Astrocyte of the spinal cord (primary cell): ENCODE measurements at places on chromosomes 11 and 22.
A peak's percentile ranks its signal among the peaks of the same experiment; 100 is the strongest.

- DNase-seq, result no peak
Observed at GRCh38 chr11:21774212-21774611, 418.7 kb upstream of the ANO5 start.

- no peak for DNase-seq
Observed at GRCh38 chr11:127018683-127019279, 18.2 kb upstream of the KIRREL3 start.

DNA sequence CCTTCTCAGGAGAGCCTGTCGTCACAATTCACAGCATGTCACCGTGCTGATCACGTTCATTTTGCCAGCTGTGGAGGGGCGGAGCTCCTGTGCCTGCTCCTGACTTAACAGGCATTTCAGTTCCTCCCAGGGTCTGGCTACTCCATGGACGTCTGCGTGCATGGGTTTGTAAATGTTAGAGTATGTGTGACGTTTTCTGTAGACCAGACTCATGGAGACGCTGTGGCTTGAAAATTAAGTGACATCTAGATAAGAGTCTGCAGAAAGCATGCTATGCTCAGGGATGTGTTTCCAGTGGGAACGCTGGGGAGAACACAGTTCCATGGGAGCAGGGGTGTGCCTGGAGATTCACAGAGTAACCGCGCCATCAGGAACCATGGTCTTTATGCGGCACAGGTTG is 804.0 kb downstream of the TBC1D22A start:
- no peak for DNase-seq

DNA sequence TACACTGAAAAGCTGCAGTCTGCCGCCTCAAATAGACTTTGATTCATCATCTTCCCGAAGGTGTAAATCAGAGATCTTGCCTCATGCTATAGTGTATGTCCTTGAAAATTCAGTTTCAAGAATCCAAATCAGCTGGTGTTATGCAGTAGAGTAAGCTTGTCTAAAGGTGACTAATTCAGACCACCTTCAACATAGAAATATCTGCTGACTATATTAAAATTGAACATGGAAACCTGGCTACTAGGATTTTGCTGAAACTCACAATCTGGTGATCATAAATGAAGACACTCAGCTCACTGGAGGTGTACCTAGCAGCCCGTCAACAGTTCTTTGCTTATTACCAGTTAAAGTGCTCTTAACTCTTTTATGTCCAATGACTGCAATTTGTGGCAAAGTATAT is 266.6 kb downstream of the CADM1 start:
- no peak for DNase-seq

DNA sequence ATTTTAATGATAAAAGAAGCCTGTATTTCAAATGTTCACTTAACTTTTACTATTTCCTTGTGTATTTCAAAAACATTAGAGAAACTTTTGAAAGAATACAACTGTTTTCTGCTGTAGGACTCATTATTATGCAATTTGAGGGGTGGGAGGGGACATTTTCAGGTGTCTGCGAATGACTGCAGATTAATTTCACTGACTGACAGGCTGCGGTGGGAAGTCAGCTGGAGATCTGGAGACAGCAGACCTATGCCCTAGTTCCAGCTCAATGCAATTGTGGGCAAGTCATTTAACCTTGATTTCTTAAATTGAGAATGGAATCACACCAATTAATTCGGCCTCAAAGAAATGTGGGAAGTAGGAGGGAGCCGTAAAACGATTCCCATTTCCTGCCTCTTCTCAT is 128.7 kb downstream of the ARL14EP start:
- no peak for DNase-seq

DNA sequence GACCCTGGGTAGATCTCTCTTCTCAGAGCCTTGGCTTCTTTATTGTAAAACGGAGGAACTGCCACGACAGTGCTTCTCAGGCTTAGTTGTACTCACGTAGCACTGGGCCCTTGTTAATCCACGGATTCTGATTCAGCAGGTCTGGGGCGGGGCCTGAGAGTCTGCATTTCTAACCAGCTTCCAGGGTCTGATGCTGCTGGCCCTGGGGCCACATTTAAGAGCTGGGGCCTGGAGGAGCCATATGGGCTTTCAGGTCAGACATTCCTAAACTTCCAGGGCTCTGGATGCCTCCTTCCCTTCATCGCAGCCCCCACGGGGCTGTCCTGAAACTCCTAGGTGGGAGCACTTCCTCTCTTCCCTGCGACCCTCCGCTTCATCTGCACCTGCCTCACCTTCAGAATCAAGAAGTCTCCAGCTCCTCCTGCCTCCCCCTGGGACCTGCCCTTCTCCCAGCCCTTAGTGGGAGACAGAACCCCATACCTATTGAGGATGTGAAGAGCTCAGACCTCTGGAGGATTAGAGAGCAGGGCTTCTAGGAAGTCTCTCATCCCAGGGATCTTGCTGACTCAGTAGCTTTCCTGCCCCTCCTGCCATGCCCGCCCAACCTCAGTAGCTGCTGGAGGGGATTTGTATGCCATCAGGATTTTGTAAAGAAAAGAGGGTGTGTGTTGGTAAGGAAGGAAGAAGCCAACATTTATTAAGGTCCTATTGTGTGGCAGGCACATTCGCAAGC is 92.5 kb downstream of the LRRC32 start:
- DNase-seq, result no peak

- no peak for DNase-seq
Observed at GRCh38 chr11:10709299-10710086, 15.9 kb upstream of the IRAG1 start.

DNA sequence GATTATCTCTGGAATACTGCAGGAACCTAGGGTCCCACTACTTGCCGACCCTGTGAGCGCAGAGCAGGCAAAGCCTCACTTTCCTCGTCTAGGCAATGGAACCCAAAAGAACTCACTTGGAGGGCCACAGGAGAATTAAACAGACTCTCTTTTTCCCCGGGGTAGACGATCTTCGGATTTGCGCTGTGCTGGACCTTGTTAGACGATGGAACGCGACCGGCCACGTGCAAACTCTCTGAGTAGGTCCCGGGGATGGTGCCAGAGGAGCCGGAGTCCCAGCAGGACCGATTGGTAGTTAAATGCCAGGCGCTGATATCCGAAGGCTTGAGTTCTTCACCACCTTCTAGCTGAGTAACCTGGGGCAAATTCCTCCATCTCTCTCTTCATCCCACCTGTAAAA is 1.0 kb upstream of the SLC1A2 start:
- no peak for DNase-seq

- DNase-seq, result peak; percentile 55
Observed at GRCh38 chr22:39343259-39344045, 6.3 kb upstream of the SYNGR1 start.

- DNase-seq, result peak; percentile 64
Observed at GRCh38 chr11:48109046-48109666, 107.5 kb upstream of the OR4B1 start.

GRCh38 chr11:2207773-2208621 is 36.4 kb upstream of the TH start:
- no peak for DNase-seq

GRCh38 chr11:118705791-118706545 is 26.5 kb upstream of the TREH start:
- DNase-seq, result no peak

DNA sequence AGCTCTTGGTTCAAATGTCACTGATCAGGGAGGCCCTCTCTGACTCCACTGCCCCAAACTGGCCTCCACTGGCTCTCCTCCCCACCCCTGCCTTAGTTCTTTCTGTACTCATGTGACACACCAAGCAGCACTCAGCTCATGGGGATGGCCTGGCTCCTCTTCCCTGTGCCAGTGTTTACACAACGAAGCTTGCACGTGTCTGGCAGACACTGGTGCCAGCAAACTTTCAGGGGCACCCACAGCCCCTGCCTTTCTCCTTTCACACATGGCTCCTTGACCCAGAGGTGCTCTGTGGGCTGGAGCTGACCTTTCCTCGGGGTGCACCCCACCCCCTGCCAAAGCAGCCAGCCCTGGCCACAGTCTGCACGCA is 37.6 kb upstream of the PARVG start:
- DNase-seq, result no peak

DNA sequence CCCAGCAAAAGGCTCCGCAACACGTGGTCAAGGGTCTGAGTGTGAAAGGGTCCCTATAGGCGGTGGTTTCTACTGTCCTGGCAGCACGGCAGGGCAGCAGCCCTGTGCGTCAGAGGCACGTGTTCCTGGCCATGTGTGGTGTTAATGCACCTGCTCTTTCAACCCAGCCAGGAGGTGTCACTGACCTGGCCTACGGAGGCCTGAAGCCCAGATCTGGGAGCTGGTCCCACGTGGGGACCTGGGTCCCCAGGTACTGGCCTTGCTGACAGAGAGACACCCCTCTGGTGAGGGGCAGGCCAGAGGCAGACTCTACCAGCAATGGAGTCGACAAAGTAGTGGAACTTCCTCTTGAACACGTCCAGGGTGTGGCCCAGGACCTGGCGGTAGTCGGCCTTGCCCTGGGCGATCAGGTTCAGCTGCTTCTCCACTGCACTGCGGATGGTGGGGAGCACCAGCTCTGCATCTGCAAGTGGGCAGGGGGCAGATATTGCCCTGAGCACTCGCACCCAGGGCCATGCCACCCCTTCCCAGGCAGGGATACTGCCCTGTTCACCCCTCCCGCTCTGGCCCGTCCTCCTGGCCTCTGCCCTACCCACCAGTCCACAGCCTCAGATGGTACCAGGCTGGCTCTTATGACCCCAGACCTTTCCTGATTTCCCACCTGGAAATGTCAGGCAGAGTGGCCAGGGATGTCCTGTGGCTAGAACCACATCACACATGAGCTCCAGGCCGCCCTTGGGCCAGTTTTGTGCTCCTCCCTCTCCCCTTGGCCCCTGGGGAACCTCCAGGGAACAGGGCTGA is 6.8 kb upstream of the PPM1F start:
- no peak for DNase-seq

GRCh38 chr11:81840380-81840779 is 893.3 kb downstream of the FAM181B start:
- DNase-seq, result peak; percentile 4

DNA sequence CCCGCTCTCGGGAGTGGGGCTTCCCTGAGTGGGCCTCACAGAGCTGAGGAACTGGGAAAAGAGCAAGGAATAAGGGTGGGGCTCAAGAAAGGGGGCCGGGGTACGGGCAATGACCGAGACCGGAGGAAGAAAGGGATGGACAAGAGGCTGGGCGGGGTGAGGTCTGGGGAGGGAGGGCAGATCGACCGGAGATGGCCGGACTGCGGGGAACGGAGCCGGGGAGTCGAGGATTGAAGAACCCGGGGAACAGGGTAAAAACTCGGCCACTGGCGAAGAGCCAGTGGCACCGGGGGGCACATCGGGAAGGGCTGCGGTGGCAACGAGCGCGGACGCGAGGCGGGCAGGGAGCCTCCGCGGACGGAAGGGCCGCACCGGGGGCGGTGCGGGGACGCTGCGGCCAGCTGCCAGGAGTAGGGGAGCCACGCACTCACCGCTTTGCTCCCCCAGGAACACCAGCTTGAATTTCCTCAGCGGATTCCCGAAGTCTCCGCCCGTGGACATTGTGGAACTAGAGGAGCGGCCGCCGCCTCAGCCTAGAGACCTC is 667 bp downstream of the RAB6A start:
- peak; percentile 46 for DNase-seq

- DNase-seq, result no peak
Observed at GRCh38 chr11:96265972-96266371, 77.0 kb downstream of the MAML2 start.

DNA sequence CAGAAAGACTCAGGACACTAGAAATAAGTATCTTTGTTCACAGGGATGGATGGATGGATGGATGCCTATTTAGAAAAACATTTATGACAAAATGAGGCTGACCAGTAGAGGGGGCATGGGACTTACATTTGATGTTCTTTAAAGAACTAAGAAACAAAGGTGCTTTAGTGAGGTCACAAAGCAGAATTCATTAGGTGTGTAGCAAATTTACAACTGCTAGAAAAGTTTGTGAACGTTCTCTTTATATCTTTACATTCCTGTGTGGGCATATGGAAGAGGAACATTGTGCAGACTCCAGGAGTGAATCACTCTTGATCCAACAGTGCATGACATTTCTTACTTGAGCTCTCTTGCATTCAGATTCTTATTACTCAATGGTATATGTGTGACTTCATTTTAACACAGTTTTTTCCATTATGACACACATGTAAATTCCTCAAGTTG is 15.8 kb upstream of the SIK2 start:
- peak; percentile 72 for DNase-seq

GRCh38 chr11:30546334-30546733 is 39.8 kb downstream of the MPPED2 start:
- DNase-seq, result no peak

DNA sequence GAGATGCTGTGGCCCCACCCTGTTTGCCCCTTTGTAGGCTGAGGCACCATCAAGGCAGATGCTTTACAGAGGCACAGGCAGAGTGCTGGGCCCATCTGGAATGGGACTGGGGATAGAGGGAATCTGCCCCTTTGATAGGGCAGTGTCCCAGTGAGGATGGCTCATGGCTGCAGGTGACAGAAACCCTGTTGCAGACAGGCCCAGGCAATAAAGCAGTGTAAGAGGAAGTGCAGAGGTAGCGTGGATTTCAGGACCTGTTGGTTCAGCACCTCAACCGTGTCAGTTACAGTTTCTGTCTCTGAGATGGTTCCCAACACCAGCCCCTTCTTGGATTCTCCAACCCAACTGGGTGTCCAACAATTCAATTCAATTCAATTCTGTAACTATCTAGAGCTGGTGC is 25.1 kb downstream of the PRDM11 start:
- DNase-seq, result no peak

DNA sequence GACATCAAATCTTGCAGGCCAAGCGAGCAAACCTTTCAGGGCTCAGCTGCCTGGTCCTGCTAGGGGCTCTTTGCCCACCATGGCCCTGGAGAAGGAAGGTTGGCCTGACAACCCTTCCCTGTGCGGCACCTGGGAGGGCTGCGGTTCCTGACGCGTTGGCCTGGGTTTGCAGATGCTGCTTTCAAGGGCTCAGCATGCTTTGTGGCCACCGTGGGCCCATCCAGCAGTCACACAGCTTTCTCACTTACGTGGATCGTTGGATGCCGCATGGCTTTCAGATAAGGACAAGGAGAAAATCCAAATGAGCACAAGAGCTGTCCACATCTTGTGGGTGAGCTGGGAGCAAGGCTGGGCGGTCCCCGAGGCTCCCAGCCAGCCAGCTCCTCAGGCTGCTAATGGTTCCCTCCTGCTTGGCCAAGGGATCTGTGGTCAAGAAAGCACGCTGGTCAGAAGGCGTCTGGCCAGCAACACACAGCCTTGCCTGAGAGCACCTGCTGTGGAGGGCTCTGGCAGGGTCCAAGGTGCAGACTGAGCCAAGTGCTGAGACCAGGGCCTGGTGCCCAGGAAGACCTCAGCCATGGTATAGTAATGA is 8.2 kb downstream of the C11orf24 start:
- peak; percentile 3 for DNase-seq

GRCh38 chr22:35719212-35719875 is 1.7 kb downstream of the APOL5 start:
- DNase-seq, result no peak

- DNase-seq, result no peak
Observed at GRCh38 chr11:85472953-85473352, 154.2 kb downstream of the DLG2 start.

GRCh38 chr11:125167292-125167953 is 2.9 kb downstream of the PKNOX2 start:
- DNase-seq, result peak; percentile 65
